H7 (cell line): ENCODE measurements at places on chromosomes 2 and 18.
A peak's percentile ranks its signal among the peaks of the same experiment; 100 is the strongest.

DNA sequence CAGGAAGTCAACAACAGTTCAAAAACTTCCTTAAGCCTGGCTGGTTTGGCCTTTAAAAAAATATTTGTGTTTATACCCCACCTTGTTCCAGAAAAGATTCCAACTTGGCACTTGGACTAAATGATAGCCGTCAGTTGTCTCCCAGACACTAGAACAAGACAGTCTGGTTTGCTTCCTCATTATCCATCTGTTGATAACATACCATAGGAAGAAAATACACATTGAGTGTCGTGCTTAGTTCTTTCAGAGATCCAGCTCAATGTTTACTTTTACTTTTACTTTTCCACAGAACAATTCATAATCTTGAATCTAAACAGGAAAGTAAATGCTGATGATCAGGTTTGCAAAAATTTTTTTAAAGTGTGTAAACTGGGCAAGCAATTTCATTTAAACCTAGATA lies 2.4 kb upstream of the VPS54 start:
- DNase-seq, result no peak

GRCh38 chr18:45023519-45023918 lies 342.8 kb downstream of the SETBP1 start:
- DNase-seq, result no peak

DNA sequence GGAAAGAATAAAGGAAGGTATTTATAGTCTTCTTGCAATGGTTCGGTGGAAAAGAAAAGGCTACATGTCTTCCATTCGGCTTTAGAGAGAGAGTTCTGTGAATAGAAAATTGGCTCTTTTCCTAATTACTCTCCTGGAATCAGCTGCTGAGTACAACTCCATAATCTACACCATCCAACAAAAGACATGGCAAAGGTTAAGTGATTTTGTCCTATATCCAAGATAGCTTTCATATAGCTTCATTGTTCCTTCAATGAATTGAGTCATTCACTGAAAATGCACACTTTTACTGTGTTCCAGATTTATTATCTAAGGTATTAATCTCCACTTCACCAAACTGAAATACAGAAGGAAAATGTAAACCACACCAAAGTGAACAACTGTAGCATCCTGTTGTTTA lies 514.5 kb downstream of the LRRTM4 start:
- DNase-seq, result no peak

DNA sequence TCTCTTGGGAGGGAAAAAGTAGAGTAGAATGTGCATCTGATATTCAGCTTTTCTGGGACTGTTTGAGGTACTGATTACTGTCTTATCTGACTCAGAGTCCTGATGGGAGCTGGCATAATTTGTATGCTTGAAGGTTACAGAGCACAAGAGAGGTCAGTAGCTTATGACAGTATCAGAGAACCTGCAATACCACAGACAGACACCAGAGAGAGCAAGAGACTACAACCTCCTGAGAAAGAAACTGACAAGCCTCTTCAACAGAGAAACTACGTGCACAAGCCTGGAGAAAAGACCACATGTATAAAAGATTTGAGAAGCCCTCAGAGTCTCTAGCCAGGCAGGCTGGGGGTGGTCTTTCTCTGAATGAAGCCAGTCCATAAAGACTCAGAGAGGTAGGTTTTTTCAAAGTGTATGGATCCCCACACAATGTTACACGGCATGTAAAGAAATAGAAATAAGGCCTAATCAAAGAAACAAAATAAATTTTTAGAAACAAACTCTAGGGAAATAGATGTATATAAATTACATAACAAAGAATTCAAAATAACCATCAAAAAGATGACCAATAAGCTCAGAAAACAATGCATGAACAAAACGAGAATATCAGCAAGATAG lies 568.3 kb downstream of the LRRTM4 start:
- peak; percentile 13 for DNase-seq

DNA sequence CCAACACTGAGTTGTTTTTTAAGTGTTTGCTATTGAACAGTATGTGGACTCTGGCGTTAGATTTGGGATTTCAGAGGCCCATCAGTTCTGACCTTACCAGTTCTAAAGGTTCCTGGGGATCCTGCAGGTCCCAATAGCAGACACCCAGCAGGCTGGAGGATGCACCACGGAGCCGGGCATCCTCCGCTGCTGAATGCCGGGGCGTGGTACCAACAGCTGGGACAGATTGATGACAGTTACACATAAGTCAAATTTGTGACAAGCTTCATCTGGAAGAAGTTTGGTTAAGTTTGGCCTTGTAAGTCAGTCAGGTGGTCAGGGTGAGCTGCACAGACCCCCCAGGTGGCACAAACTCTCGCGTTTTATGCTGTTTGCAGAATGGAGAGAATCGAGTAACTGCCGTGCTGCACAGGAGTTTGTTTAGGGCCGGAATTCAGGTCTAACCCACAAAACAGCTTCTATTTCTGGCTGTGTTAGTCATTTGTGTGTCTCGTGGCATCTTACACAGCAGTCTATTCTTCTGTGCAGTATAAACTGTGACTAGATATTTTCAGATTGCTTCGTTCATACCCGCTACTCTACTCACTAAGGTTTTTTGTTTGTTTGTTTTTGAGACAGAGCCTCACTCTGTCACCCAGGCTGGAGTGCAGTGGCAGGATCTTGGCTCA lies 19.2 kb downstream of the CTDP1 start:
- DNase-seq, result no peak

- no peak for DNase-seq
Measured at GRCh38 chr2:120470041-120470965, 124.4 kb downstream of the INHBB start.
